ENCODE measurements at places on chromosomes 3 and 15.

DNA sequence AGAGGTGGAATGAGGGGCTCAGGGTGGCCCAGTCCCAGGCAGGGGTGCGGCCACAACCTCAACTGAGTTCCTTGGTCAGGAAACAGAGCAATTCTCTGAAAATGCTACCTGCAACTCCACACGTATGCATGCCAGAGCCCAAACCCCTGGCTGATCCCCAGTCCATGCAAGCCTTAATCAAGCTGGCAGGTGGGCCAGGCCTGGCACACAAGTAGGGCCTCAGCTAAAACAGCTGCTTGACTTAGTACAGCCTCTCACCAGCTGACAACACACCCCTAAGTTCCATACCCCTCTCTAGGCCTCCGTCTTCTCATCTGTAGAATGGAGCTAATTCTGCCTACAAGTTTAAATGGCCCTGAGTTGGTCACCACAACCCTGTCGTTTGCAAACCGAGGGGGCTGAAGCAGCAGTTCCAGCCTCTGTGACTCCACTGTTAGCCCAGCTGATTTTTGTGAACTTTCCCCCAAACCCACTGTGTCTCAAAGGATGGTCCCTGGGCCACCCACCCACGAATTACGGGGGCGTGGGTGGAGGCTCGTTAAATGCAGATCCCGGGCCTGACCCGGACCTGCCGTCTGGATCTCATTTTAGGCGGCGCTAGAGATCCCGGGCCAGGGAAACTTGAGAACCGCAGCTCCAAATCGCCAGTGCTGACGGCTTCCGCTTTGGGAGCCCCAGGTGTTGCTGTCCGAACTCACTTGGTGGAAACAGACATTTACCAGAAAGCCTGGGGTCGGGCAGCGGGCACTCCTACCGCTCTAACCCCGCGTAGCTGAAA lies 927 bp downstream of the CHDH start:
- no peak for DNase-seq

DNA sequence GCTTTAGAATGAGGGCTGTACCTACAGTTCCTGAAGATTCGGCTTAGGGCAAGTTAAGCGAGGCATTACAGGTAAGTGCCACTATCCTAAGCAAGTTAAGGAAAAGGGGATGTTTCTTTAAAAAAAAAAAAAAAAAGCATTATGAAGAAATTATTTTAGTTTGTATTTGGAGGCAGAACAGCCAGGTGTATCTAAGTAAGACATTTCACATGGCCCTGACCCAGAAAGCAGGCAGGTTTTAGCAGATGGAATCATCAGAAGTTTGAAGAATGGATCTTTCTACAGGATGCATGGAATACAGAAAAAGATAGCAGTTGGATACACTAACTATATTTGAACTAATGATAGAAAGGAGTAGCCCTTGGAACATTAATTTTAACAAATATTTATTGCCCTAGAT lies 105.6 kb downstream of the OSBPL10 start:
- DNase-seq, result no peak

DNA sequence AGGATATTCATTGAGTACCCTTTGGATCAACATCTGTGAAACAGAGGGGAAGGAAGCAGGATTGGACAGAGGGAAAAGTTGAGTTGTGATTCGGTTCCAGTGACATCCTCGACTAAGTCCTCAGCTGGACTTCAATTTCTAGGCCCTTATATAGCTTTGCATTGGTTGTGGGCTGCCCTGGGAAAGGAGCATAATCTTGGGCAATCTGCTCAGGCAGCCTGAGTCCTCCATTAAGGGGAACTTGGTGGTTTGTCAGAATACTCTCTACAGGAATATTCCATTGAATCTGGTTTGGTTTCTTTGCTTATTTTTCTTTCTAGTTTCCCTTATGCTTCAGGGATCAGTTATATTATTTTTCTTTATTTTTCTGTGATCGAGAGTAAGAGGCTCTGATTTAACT lies 94.1 kb downstream of the TCF12 start:
- DNase-seq, result no peak

GRCh38 chr3:126751611-126752302 lies 47.7 kb downstream of the CHCHD6 start:
- DNase-seq, result no peak

DNA sequence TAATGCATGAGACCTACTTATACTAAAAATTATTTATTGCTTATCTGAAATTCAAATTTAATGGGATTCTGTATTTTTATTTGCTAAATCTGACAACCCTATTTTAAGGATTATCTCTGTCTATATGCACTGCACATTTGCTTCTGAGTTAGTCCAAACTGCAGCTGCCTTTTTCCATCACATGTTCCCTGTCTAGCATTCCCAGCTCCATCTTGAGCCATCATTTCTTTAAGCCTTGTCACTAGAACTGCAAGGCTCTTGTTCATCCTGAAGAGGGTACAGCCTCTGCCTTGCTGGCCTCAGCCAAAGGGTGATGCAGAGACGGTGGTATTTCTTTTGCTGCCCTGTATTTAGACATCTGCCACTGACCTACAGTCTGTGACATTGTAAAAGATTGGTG lies 125.8 kb upstream of the STT3B start:
- DNase-seq, result no peak

GRCh38 chr15:61411902-61412510 lies 182.9 kb upstream of the RORA start:
- DNase-seq, result no peak
